ENCODE measurements at places on chromosomes 12 and 14.

- no peak for DNase-seq
These were observed 35.1 kb downstream of the ST8SIA1 start for GRCh38 chr12:22299294-22299912.

GRCh38 chr12:93603762-93604161, 31.3 kb downstream of the SOCS2 start:
- DNase-seq = no peak

GRCh38 chr12:64128366-64128765, 93.7 kb downstream of the KICS2 start:
- no peak for DNase-seq

GRCh38 chr14:30855345-30856037, 18.9 kb upstream of the COCH start:
- DNase-seq = no peak

DNA sequence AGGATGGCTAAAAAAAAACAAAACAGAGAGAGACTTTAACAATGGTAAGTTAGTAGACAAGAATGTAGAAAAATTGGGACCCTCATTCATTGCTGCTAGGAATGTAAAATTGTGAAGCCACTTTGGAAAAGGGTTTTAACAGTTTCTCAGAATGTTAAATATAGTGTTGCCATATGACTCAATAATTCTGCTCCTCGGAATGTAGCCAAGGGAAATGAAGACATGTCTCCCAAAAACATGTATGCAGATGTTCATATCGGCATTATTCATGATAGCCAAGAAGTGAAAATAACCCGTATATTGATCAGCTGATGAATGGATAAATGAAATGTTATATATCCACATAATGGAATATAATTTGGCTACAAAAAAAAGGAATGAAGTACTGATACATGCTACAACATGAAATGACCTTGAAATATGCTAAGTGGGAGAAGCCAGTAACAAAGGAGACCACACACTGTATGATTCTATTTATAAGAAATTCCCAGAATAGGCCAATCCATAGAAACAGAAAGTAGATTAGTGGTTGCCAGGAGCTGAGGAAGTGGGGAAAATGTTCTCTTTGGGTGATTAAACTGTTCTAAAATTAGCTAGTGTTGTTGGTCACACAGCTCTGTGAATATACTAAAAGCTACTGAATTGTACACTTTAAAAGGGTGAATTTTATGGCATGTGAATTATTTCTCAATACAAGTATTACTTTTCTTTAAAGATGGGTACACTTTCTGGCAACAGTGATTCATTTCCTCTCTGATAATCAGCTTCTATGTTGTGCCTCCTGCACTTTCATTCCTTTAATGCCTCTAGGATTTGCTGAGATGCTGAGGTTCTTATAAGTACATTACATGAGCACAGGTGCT, 132.5 kb downstream of the DAAM1 start:
- no peak for DNase-seq

DNA sequence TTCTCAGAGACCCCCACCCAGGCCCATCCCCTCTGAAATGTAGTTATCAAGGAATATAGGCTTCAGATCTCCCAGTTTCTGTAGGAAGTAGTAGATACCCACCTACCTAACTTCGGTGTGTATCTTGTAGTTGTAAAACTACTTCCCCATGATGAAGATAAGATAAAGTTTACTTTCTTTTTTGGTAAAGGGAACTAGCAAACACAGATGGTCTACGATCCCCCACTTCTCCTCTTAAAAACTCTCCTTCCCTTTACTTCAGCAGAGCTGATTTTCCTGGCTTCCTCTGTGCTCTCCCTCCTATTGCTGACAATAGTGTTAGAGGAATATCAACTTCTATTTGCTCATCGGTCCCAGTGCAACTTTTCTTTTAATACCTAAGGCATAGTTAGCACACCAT, 395.2 kb downstream of the RPL10L start:
- DNase-seq = no peak

DNA sequence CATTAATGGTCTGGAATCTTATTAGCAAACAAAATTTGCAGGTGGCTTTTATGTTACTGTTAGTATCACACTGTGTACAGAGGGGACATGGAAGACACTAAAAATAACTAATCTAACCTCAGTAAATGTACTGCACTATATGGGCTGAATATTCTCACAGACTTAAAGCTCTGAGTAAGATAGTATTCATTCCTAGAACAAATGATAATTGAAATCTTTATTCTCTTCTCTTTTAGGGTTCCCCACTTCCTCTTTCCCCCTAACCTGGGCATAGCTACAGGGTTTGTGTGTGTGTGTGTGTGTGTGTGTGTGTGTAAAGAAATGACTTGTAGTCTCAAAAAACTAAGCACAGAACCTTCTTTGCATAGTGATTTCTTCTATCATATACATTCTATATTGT, 21.4 kb upstream of the HECTD1 start:
- no peak for DNase-seq

GRCh38 chr12:31915446-31915845, 43.8 kb upstream of the RESF1 start:
- no peak for DNase-seq

- DNase-seq = no peak
These were observed 146.1 kb downstream of the RAD51B start for GRCh38 chr14:67965696-67966095.

GRCh38 chr14:89294060-89294459, 123.0 kb downstream of the FOXN3 start:
- no peak for DNase-seq

- no peak for DNase-seq
These were observed 226.3 kb downstream of the SPTSSA start for GRCh38 chr14:34235643-34236300.

DNA sequence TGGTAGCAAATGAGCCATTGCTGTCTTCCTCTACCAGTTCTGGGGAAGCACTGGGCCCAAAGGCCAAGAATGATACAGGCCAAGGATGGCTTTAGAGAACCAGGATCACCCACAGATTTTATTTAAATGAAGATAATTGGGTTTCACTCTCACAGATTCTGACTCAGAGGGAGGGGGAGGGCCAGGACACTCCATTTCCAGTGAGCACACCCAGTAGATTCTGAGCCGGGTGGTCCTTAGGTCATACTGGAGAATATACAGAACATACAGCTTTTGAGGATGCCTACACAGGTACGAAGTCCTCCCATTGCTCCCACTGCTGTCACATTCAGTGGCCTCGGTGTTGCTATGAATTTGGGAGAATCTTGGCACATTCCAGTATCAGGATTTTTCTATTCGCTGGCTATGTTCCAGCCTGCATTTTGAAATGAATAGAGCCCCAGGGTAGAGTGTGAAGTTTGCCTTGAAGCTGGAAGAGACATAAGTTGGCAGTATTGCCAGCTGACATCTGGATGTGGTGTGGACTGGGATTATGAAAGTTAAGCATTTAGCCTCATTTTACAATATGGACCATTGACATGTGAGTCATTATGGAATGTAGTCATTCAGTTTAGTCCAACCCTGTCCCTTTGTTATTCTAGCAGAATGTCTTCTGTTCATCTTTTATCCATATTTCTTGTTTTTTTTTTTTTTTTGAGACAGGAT, 45.8 kb upstream of the POC1B start:
- DNase-seq = no peak

DNA sequence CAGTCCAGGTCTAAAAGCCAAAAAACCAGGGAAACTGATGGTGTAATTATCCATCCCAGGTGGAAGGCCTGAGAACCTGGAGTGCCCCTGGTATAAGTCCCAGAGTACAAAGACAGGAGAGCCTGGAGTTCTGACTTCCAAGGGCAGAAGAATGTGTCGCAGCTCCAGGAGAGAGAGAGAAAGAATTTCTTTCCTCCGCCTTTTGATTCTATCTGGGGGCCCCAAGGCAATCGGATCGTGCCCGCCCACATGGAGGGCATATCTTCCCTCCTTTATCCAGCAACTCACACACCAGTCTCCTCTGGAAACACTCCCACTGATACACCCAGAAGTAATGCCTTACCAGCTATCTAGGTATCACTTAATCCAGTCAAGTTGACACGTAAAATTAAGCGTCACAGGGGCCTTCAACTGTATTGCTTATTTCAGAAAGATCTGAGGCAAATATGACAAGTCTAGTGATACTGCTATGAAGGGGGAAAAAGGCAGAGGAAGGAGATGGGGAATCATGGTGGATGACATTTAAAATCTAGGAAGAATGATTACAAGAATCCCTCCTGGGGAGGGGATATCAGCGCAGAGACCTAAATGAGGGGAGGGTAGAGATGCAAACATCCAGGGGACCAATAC, 30.5 kb upstream of the LRP6 start:
- no peak for DNase-seq

GRCh38 chr12:108783446-108783845, 52.1 kb upstream of the CORO1C start:
- DNase-seq = no peak

- DNase-seq = no peak
These were observed 27.6 kb upstream of the PPM1A start for GRCh38 chr14:60221457-60221856.

DNA sequence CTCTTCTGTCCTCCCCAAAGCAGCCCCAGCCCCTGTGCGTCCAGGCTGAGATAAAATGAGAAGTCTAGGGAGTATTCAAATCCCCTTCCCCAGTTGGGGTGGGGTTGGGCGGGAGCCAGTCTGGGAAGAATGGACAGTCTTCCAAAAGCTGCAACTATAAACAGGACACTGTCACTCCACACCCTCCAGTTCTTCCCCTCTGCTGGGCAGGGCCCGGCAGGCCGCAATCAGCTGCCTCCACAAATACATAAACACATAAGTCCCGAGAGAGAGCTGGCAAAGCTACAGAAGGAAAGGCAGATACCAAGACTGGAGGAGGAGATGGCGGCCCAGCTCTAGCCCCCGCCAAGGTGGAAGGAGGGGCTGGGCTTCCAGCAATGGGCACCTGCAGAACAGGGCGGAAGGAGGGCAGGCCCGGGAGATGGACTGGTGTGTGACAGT, 12.7 kb downstream of the LTBP2 start:
- no peak for DNase-seq

DNA sequence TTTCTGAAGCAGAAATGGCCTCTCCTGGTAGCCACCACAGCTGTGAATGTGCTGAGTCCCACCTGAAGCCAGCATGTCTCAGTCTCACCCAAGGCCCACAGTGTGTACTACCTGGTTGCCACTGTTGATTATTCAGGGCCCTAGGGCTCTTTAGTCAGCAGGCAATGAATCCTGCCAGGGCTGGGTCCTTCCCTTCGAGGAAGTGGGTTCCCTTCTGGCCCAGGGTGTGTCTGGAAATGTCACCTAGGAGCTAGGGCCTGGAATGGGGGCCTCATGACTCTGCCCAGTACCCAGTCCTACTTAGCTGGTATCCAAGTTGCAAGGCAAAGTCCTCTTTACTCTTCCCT, 207.4 kb downstream of the SYNE2 start:
- no peak for DNase-seq
